ENCODE measurements at places on chromosomes 2 and 18.

DNA sequence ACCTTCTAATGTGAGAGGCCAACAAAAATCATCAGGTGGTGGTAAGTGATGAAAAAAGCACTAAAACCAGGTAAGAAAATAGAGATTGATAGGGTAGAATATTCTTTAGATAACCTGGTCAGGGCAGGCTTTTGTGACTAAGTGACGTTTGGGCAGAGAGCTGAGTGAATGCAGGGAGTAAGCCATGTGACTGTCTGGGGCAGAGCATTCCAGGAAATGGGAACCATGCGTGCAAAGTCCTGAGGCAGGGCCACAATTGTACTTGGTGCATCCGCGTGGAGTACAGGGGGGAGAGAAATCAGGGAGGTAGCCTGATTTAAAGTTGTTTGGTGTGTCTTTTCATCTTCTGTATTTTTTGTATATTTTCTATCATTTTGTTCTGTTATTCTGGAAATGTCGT is 102.5 kb downstream of the LYPD6B start:
- no peak for DNase-seq

DNA sequence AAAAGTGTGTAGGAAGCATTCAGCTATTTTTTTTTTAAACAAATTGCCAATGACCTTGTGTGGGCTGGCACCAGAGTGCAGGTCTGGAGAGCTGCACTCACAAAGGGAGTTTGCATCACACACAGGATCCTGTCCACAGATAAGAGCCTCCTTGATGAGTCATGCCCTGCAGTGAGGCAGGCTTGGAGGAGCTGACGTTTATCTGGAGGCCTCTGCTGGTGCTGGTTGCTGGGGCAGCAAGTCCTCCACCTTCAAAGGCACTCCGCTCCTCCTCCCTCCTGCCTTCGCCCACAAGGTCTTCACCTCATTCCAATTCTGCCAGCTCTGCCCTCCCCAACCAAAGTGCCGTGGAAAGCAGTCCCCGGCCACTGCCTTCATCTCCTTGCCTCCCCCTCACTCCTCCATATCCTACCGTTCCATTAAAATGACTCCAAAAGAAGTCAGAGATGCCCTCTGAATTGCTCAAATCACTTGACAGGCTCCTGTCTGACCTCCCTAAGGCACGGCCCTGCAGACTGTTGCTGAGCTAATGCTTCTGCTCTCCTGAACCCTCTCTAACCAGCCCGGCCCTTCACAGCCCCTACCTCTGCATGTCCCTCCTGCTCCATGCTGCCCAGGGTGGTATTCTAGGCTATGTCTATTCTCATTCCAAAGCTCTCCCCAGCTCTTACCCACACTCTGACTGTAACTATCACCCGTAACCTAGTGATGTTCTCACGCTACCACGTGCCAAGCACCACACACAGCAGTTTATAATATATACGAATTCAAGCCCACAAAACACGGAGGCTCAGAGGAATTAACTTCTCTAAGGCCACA is 30.9 kb downstream of the LONRF2 start:
- DNase-seq = peak; percentile 99

- DNase-seq = no peak
These were observed 150.9 kb downstream of the ACTR3 start for GRCh38 chr2:114040826-114041225.

DNA sequence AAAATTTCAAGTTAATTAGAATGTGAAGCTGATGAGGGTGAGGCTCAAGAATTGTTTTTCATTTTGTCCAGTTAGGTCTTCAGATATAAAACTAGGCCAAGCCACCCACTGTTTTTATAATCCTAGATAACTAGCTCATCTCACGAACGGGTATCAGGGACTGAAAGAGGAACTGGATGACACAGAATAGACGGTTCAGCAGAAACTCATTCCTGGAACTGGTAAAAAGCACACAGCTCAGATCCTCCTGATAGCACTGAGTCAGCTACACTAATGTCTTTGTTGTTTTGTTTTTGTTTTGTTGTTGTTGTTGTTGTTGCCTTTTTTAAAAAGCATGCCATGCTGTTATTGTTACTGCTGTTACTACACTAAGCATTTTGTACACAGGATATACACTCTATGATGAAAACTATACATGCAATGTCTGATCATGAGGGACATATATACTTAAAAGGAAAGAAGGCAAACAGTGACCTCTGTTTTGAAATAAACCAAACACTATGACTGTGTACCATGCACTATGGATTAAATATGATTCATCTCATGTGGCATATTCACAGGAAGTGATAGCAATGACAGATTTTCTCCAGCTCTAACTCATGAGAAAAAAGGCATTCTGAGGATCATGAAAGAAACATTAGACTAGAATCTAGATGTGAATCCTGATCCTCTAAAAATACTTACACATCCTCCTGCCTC is 437.6 kb downstream of the NCKAP5 start:
- no peak for DNase-seq

GRCh38 chr2:116718451-116718850 is 1096.0 kb upstream of the DDX18 start:
- no peak for DNase-seq

GRCh38 chr2:236215196-236215595 is 47.0 kb upstream of the GBX2 start:
- DNase-seq = no peak

DNA sequence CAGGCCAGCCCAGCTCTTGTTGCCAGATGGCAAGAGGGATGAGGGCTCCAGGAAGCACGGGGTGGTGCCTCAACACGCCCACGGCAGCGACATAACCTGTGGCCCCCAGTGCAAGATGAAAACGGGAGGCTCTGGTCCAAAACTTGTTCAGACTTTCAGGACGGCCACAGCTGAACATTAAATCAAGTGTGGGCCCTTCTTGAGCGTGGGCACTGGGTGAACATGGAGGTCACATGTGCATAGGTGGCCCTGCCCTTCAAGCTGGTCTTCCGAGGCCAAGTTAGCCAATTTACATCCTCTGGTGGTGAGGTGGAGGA is 77.5 kb downstream of the NDUFA10 start:
- peak; percentile 47 for DNase-seq

- no peak for DNase-seq
These were observed 129.7 kb downstream of the PTPRM start for GRCh38 chr18:7696780-7697179.

DNA sequence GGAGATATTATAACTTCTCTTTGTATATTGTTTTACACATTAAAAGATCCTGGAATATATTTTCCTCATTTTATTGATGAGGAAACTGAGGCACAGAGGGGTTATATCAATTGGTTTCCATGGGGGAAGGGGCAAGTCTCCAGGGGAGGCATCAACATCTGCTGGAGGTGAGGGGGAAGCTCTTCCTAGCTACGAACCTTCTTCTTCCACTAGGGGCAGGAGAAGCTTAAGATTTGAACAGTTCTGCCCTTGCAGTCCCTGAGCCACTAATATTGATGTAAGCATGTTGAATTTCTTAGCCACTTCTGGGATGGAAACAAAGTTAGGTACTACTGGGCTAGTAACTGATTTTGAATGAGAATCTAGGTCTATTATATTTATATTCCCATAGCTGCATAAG is 140.1 kb upstream of the AQP4 start:
- DNase-seq = peak; percentile 31

Data from NB4 (cell line).